ENCODE measurements at places on chromosomes 2 and 18.

DNA sequence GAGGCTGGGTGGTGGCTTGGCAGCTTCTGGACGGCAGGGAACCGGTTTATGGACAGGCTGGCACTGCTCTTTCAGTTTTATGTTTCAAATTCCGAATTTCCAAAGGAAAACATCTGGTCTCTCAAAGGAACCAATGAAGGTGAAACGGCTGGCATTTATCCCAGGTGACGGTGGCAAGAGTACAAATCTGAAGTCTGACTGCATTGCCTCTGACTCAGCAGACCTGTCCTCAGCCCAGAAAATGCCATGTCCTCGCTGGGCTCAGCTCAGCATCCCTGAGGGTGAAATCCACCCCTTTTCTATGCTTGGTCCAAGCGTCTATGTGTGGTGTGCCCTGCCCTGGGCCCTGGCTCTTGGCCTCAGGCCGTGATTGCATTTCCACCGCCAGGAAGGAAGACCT is 38.1 kb downstream of the NAPG start:
- no peak for DNase-seq

DNA sequence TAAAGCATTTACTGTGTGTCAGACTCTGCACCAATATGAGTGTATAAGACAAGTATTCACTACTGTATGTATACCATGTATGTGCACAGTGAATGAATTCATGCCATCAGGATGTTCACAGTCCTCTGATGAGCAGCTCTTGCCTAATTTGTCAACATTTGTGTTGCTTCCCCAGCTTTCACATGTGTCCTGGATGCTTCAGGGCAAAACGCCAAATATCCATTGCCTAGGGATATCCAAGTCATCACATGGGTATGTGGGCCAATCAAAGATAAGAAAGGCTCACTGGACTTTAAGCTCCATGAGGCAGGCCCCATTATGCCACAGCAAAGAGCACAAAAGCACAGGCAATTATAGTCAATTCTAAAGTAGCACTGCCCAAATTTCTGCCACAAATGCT is 134.2 kb upstream of the CHAC2 start:
- no peak for DNase-seq

DNA sequence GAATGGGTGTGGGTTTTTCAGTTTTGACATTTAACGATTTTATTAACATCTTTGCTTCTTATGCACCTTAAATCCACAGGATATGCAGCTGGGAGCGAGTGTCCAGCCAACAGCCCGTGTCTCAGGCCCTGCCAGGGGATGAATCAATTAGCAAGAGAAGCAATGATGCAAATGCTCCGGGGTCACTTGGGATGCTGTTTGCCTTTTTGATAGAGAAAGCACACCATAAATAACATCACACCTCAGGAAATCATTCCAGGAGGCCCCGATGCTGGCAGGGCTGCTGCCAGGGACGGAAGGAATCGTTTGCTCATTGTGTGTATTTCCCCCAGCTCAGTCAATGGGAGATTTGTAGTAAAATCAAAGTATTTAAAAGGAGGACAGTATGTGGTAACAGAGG is 394.0 kb upstream of the HNRNPA3 start:
- DNase-seq: no peak

GRCh38 chr2:166351319-166351718 is 24.4 kb downstream of the SCN9A start:
- no peak for DNase-seq
